Panc1 (cell line): ENCODE measurements at places on chromosomes 5 and 9. TPM values are rescaled to one million over a fixed set of nuclear protein-coding genes. Genes with fewer than 3 reads are reported as not detected.

GARIN3 gene
- not detected for total RNA-seq

HARS1 gene
- 76.4 TPM for total RNA-seq

ENTPD2 gene
- 2.8 TPM for total RNA-seq

CTNND2 gene
- 1.0 TPM for total RNA-seq

PTGDS gene
- total RNA-seq = 13.7 TPM
